T-cell (primary cell): ENCODE measurements at places on chromosomes 16 and 17.

GRCh38 chr17:52120465-52120864 is 38.0 kb downstream of the CA10 start:
- no peak overlapping the region for H3K4me3 ChIP-seq
- H3K4me1 ChIP-seq: no peaks in the 10 kb centered on the region
- no peak overlapping the region for H3K27ac ChIP-seq
- no peak for DNase-seq
- no peaks in the 10 kb centered on the region for H3K36me3 ChIP-seq

GRCh38 chr17:10316801-10317542 is 55.8 kb downstream of the MYH13 start:
- no peaks in the 10 kb centered on the region for H3K36me3 ChIP-seq
- H3K4me3 ChIP-seq: no peak overlapping the region
- no peak overlapping the region for H3K27ac ChIP-seq
- H3K4me1 ChIP-seq: no peaks in the 10 kb centered on the region
- DNase-seq: peak; percentile 8

- H3K27ac ChIP-seq: no peak overlapping the region
- H3K36me3 ChIP-seq: no peaks in the 10 kb centered on the region
- peaks cover 19% of the 10 kb centered on the region for H3K27me3 ChIP-seq
- no peaks in the 10 kb centered on the region for H3K4me1 ChIP-seq
- no peak for DNase-seq
Measured at GRCh38 chr17:31692027-31692426, 167.0 kb downstream of the COPRS start.

- H3K27ac ChIP-seq: no peak overlapping the region
- no peak for DNase-seq
- no peak overlapping the region for H3K4me3 ChIP-seq
- H3K4me1 ChIP-seq: no peaks in the 10 kb centered on the region
Measured at GRCh38 chr17:39562395-39562794, 45.3 kb downstream of the NEUROD2 start.

DNA sequence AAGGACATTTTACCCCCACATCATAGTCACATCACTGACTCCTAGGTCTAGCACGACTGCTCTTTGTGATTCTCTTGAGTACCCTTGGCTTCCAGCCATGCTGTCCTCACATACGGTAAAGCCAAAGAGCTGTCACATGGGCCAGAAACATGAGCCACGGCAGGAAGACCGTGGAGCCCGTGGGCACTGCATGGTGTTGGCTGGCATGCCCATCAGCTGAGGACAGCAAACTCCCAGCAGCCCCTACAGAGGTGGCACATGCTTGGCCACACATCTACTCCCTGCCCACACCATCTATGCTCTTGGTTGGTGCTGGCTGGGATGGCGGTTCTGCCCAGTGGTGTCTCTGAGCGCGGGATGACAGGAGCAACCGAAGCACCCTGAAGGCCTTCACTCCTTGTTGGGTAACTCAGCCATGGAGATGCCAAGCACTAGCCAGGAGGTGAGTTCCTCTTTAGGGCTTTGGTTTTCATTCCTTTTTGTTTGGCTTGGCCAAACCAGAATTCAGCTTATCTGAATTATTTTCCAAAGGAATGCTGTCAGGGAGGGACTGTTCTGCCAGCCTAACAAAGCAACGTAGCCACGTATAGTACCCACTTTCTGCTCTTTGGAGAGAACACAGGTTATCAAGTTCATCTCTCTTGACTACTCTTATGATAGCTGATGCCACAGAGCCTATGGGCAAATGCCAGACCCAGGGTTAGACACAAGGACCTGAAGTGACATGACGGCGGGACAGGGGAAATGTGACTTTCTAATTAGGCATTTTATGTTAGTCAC is 10.0 kb downstream of the TNFAIP1 start:
- H3K36me3 ChIP-seq: peaks cover 19% of the 10 kb centered on the region
- no peak overlapping the region for H3K4me3 ChIP-seq
- H3K27me3 ChIP-seq: no peaks in the 10 kb centered on the region
- no peak for DNase-seq
- no peaks in the 10 kb centered on the region for H3K4me1 ChIP-seq

DNA sequence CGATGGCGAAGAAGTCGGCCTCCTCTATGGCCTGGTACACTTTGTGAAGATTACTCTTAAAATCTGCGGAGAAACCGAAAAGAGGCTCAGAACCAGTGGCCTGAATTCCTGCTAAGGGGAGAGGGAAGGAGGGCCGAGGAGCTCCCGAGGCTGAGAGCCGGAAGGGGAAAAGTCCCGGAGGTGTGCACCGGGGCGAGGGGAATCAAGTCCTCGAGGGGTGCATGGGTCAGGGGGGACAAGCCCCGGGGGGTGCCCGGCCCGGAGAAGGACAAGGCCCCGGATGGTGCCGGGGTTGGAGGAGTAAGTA is 495 bp downstream of the PARN start:
- peak overlapping the region; percentile 91 for H3K27ac ChIP-seq
- H3K4me1 ChIP-seq: peaks cover 33% of the 10 kb centered on the region
- no peak for DNase-seq
- no peaks in the 10 kb centered on the region for H3K27me3 ChIP-seq

DNA sequence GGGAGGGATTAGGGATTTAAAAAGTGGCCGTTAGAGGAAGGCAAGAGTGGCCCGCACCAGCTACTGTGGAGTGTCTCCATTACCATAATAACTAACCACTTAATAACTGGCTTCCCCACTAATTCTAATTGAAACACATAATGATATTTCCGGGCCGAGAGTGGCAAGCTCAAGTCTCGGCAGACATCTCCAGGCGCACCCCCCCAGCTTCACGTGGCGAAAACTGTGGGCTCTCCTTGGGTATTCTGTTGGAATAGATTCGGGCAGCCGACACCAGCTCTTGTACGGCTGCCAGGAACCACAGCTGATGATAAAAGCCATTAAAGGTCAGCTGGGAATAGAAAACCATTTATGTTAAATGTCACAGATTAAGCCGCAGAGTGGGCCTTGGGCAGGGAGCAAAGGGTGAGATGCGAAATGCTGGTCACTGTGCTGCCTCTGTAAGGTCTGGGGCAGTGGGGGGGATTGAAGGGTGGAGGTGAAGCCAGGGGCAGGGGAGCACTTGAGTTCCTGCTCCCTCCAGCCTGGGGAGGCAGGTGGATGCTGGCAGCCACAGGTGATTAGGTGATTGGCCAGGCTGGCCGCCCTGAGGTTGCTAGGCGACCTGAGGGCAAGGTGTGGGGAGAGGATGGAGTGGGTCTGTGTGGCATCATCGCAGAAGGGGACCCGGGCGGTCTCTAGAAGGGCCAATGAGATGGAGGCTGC is 115.6 kb upstream of the SDK2 start:
- peaks cover 3% of the 10 kb centered on the region for H3K4me1 ChIP-seq
- no peaks in the 10 kb centered on the region for H3K36me3 ChIP-seq
- no peak overlapping the region for H3K27ac ChIP-seq
- DNase-seq: no peak
